Bronchus fibroblast of lung (primary cell): ENCODE measurements at places on chromosomes 3 and 15. TPM values are rescaled to one million over a fixed set of nuclear protein-coding genes. Genes with fewer than 3 reads are reported as not detected.

Gene SCG5
- total RNA-seq = 15.8 and 16.3 TPM in 2 replicates

Gene ENTPD3
- total RNA-seq = under 0.01 TPM in 2 replicates

Gene GRK7
- not detected in 2 replicates for total RNA-seq

Gene TM4SF18
- total RNA-seq = under 0.01 TPM in 1 of 2 replicates, not detected in the other

Gene TM6SF1
- 3.0 and 4.2 TPM in 2 replicates for total RNA-seq

Gene RUBCN
- 16.0 and 22.0 TPM in 2 replicates for total RNA-seq

Gene RNF111
- total RNA-seq = 4.5 and 5.2 TPM in 2 replicates

Gene CYP8B1
- not detected in 2 replicates for total RNA-seq

Gene FLNB
- total RNA-seq = 109 and 112 TPM in 2 replicates

Gene GOLGA6L7
- not detected in 2 replicates for total RNA-seq

Gene PP2D1
- total RNA-seq = not detected in 2 replicates

Gene DCLK3
- not detected in 2 replicates for total RNA-seq
